Immature natural killer cell (primary cell): ENCODE measurements at places on chromosomes 6 and 20.

GRCh38 chr6:16608444-16608843 lies 152.8 kb downstream of the ATXN1 start:
- no peak for DNase-seq

- no peak for DNase-seq
These were observed 35.8 kb downstream of the LAMA4 start for GRCh38 chr6:112218563-112218962.

DNA sequence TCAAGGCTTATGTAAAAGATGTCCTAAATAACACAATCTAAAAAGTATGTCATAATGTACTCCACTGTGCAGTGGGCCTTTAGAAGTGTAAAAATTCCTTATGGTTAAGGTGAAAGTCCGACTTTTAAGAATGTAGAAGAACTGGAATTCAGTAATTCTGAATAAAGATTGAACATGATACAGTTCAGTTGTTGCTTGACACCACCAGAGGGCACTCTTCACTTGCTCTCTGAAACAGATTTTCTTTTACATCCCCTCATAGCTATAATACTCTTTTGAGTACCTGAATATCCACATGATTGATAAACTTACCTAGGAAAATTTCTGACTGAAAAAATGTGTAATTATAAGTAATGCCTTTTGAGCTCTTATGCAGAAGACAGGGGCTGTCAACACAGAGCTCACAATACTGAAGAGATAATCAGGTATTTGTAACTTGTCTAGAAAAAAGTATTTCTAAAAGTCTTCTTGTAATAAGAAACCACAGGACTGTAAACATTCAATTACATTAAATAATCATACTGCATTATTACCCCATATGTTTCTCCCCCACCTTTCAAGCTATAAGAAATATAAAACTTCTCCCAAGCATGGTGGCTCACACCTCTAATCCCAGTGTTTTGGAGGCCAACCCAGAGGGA lies 92.1 kb downstream of the POPDC3 start:
- DNase-seq, result peak; percentile 30

GRCh38 chr6:73680289-73680918 lies 15.6 kb upstream of the CD109 start:
- DNase-seq, result no peak

- DNase-seq, result no peak
These were observed 12.4 kb downstream of the MYO6 start for GRCh38 chr6:75761489-75761888.
